HAP-1 (cell line): ENCODE measurements at places on chromosomes 2 and 18.
A peak's percentile ranks its signal among the peaks of the same experiment; 100 is the strongest.

DNA sequence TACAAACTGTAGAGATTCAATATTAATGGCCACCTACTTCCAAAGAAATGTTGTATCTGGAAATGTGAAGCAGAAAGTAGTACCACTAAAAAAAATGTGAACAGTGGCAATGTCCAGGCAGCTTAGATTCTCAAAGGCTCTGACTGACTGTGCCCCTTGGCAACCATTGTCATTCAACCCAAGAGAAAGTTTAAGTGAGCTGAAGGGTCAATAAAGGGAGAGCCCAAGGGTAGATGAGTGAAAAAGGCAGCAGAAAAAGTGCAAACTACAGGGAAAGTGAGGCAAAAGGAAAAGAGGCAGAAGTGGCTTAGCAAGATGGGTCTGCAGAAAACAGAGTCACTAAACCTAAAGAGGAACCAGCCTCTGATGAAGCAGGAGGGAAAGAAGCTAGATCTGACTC lies 802.9 kb downstream of the CPS1 start:
- DNase-seq = no peak

- DNase-seq = no peak
Observed at GRCh38 chr2:81355436-81355835, 1050.9 kb upstream of the LRRTM1 start.

DNA sequence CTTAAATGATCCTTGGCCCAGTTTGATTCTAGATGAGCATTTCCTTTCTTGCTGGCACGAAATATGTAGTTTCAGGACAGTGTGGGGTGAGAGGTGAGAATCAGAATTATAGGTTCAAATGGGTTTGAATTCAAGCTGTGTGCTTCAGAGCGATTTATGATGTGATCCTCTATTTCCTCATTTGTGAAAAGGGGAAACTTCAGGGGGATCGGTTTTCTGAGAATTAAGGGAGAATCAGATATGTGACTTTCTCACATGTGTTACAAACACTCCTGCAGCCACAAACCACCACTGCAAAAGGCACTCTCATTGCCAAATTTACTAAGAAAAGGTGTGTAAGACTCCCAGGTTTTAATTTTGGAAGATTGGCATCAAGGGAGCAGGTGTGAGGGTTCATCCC lies 24.4 kb downstream of the HK2 start:
- no peak for DNase-seq

DNA sequence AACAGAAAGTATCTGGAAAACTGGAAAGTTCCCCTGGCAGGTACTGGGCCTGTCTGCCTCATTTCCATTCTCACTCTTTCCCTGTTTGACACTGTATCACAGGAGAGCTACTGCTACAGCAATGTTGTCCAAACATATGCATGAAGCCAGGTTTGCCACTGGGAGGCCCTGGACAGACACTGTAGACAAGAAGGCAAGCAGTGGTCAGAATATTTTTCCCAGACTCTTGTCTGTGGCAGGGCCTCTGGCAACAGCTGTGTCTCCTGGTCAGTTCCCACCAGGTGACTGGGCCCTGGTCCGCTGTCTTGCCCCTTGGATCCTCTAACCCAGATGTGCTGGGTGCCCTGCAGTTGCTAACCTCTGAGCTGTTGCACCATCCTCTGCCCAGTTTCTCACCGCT lies 178.9 kb upstream of the FANCL start:
- no peak for DNase-seq

DNA sequence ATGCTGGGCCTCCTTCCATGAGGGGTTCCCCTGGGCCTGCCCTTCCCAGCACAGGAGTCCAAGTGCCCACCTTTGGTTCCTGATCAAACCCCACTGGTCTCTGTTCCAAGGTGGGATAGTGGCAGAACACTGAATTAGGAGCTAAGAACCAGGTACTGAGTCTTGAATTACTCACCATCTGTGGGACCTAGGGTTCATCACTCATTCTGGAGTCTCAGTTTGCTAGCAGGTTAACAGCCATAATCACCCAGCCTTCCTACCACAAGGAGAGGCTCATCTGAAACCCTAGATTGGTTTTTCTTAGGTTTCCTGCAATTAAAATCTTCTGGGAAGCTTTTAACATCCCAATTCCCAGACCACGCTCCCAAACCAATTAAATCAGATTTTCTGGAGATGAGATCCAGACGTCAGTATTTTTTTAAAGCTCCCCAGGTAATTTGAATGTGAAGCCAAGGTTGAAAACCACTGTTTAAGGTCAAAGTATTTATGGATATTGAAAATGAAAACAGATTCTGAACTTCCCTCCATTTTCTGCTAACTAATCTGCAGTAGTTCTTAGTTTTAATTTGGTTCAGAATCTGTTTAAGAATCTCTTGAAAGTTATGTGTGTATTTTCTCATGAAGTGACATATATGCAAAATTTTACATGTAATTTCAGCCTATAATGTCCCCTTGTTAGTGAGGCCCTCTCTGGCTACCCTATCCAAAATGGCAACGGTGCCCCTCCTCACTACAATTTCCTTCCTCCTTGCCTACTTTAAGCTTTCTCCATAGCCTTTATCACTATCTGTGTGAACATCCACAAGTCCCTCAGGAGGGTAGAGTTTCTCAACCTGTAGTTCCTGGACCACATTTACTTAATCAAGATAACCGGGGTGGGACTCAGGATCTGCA lies 166.5 kb upstream of the CXCR4 start:
- DNase-seq = no peak

DNA sequence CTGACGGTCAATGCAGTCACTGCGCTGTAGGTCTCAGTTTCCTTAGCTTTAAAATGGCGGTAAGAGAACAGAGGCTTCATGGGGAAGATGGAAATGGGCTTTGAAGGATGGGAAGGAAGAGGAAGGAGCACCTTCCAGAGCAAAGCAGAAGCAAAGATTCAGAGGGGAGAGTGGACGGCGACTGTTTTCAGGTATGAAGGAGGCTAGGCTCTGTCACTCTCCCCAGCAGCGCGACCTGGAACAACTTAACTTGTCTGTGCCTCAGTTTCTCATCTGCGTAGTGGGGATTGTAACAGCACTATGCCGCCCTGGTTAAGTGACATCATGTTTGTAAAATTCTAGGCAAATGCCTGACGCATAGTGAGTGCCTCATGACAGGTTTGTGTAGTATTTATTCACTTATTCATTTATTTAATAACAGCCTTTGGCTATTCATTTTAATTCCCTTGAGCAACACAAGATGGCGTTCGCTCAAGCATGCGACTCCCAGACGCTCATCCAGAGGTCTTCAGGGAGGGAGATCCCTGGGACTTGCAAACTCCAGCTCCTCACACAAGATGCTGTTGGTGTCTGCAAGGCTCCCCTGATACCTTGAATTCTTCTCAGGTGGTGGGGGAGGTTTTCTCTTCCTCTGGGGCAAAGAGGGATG lies 336.3 kb downstream of the DYSF start:
- no peak for DNase-seq

- DNase-seq = no peak
Observed at GRCh38 chr2:84126084-84126483, 333.0 kb downstream of the SUCLG1 start.

- no peak for DNase-seq
Observed at GRCh38 chr18:48488388-48488850, 50.4 kb upstream of the CTIF start.

GRCh38 chr2:4915357-4915756 lies 776.8 kb upstream of the SOX11 start:
- no peak for DNase-seq

DNA sequence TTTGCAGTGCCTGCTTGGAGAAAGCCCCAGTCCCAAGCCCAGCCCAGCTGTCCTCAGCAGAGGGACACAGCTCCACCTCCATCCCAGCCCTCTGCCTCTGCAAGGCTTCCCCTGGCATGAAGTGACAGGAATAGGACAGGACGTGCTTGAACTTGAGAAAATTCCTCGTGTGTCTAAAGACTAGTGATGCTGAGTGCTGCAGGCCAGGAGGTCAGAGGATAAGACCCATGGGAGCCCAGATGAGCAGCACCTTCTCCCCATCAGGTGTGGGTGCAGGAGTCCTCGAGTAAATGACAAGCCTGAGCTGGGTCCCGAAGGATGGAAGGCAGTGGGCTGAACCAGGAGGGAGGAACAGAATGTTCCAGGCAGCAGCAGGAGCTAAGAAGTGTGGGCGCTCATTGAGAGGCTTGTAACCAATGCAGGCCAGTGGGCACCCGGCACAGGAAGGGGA lies 67.8 kb upstream of the UXS1 start:
- DNase-seq = no peak

DNA sequence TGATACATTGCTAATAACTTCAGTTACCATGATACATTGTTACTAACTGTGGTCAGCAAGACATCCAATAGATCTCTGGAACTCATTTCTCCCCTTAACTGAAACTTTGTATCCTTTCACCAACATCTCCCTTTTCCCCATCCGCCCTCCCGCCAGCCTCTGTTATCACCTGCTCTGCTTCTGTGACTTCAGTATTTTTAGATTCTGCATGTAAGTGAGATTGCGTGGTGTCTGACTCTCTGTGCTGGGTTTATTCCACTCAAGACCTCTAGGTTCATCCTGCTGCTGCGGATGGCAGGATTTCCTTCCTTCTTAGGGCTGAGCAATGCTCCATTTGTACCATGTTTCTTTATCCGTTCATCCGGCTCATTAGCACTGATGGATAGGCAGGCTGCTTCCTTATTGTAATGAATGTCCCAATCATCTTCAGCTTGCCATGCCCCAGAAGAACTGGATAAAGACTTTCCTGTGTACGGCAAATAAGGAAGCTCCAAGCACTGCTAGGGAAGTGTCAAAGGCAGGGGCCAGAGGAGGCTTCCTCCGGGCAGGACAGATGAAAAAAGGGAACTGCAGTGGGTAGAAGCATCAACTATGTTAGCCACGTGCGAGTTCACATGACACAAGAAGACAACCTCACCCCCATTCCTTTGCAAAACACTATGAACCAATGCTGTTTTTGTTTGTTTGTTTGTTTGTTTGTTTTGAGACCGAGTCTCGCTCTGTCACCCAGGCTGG lies 113.4 kb downstream of the EIPR1 start:
- DNase-seq = no peak

DNA sequence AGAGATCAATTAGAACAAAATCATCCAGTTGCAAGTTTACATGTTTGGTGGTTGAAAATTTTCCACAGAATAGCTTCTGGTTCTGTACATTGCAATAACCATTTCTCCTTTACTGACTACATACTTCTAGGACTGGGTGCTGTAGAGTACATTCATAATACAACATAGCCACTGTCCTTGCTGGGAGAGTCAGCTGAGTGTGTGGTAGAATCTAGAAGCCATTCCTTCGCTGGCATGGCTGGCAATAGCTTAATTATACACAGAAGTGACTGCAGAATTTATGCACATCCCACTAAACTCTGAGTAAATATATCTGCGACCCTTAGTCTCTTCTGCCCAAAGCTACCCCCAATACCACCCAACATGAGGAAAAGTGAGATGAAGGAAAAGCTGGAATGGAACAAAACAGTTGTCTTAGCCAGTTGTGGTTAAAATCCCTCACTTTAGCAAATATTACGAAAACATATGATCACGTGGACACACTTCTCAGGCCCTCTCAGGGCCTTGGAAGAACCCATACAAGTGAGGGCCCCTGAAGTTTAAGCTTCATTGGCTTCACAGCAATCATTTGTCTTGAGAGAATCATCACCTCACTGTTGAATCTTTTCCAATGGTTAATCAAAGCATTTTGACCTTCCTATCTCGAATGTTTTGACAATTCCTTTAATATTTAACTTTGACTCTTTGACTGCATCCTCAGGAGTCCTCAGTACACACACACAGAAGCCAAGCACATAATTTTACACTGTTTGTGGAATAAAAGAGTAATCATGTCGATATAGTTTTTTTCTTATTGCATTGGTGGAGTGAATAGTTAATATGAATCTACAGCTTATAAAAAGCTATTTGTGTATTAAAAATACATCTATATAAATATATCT lies 225.1 kb downstream of the ZNF385B start:
- no peak for DNase-seq

DNA sequence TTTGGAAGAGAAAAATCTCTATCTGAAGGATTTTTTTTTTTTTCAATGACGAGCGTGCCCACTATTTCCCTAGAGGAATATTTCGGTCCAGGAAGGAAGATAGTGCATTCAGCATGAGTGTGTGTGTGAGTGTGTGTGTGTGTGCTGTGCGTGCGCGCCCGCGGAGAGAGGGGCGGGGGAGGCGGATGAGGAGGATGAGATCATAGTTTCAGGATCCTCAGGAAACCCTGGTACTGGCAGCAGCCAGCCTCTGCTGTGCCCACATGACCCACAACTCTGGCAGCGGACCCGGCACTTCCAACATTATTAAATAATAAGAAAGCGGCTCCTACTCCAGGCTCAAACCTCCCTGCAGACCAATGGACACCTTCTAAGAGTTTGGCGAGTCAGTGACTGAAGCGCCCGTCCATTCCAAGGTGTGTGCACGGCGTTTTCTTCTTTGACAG lies 217.0 kb upstream of the DTNA start:
- DNase-seq = no peak

DNA sequence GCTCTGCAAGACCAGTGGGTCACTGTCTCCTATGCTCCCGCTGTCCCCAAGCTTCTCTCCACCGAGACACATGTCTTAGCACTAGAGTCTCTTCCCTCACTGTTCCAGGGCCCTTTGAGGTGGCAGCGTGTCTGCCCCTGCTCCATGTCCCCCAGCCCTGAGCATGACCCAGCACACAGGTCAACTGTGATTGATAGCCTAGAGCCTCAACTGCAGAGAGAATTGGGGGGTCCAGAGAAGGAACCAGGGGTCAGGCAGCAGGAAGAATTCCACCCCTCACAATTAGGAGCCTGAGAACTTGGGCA lies 54.6 kb upstream of the ODC1 start:
- no peak for DNase-seq

- no peak for DNase-seq
Observed at GRCh38 chr2:204042401-204042800, 105.8 kb downstream of the ICOS start.

GRCh38 chr2:236892721-236893120 lies 193.0 kb upstream of the COPS8 start:
- DNase-seq = no peak

DNA sequence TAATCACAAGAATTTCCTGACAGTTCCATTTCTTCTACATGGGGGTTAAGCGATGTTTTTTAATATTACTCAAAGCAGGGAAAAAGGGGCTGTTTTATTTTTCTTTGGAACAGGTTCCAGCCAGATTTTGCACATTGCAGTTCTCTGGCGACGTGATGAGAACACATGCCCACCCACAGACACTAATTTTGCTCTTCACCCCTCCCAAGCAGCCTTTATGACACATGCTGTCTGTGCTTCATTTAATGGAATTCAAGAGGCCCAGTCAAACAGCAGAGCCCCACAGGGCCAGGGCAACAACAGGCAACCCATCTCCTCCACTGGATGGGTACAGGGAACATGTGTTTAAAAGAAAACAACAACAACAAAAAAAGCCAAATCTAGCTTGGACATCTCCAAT lies 70.8 kb downstream of the SPRED2 start:
- DNase-seq = peak; percentile 12

GRCh38 chr2:143545949-143546255 lies 416.7 kb downstream of the ARHGAP15 start:
- DNase-seq = no peak

DNA sequence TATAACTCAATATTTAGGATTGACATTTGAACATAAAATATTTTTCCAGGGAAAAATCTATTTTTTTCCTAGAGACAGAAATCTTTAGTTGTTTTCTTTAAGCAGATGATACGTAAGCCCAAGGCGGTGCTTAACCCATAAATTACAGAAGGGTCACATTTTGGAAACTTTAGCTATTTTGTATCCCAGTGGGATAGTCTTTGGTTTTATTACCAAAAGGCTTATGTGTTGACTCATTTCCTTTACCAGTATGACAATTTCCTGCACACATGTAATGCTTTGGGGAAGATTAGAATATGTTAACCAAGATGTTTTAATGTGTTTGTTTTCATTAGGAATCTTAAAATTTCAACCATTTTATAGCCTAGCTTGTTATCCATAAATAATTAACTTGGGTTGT lies 24.8 kb downstream of the DYNC1I2 start:
- no peak for DNase-seq

- peak; percentile 53 for DNase-seq
Observed at GRCh38 chr2:171523088-171524017, 1.1 kb downstream of the CYBRD1 start.
